ENCODE measurements at places on chromosomes 3 and 15.

DNA sequence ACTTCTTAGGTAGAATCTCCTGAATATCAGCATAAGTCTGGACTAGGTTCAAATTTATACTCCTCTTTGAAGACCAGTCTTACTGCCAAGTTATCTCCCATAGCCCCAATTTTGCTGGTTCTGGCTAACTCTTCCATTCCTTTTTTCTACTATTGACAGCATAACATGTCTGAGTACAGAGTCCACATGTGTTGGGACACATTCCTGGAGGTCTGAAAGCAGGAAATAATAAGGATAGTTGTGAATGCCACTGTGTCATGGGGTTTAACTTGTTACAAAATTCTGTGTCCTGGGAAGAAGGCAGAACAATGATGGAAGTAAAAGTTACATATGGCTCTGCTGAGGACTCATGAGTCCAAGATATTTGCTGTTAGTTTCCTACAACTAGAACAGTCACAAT is 57.4 kb upstream of the ZBTB20 start:
- no peak for DNase-seq

DNA sequence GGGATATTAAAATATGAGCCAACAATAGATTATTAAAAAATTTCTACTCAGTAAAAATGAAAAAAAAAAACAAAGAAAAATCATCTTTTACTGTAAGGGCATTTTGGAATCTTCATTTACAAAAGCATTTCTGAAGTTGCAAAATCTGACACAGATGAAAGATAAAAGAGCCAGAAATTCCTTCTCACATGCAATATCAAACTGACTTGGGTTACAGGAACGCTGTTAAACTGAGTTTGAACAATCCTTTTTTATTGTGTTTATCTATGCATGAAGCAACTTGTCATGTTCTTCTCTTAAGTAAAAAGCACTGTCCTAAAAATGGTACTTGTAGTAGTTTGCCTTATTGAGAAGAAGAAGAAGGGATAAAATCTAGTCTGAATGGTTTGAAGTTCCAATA is 468.5 kb upstream of the KCNMB2 start:
- no peak for DNase-seq

DNA sequence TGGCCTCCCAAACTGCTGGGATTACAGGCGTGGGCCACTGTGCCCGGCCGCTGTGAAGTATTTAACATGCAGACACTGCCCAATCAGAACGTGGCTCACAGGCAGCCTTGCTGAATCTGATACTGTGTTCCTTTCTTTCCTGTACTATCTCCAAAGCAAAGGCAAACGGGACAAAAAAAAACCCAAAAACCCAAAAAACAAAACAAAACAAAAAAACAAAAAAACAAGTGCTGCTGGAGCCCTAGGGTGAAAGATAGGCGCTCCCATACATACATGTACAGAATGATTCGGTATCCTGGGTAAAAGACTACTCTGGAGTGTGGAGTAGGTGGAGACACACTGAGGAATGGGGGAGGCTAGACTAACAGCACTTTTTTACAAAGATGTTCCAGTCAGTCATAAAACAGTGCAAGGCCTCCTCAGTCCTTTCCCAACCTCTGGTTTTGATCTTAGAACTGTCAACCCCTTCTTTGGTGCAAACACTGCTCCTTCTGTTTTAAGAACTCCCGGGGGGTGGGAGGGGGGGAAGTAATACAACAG is 7.7 kb upstream of the MAP1A start:
- DNase-seq = no peak

GRCh38 chr3:157100608-157101396 is 59.1 kb downstream of the CCNL1 start:
- no peak for DNase-seq

GRCh38 chr3:194939949-194940770 is 254.5 kb downstream of the FAM43A start:
- DNase-seq = no peak

DNA sequence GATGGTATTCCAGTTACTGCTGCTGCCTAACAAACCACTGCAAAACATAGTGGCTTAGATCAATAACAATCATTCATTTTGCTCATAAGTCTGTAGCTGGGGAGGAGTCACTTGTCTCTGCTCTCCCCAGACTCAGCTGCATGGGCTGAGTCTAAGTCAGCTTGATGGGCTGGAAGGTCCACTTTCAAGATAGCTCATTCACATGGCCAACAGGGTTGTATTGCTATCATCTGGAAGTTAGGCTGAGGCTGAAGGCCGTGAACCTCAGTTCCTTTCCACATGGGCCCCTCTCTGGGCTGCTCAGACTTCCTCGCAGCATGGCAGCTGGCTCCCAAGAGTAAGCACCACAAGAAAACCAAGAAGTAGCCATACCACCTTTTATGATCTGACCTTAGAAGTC is 28.7 kb upstream of the BFSP2 start:
- DNase-seq = no peak

DNA sequence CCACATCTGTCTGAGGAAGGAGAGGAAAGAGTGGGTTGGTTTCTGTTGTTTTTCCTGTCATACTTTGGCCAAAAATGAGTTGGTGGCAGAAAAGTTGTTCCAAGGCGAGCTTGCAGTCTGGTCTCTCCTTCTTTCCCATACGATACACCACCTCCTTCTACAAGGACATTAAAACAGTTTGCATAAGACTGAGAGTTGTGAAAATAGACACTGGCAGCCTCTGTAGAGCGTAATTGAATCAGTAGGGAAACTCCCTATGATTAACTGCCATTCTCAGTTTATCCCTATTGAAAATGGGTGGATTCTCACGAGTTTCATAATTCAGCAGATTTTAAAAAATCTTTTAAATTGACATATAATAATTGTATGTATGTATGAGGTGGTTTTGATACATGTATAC is 3.7 kb upstream of the LSG1 start:
- no peak for DNase-seq

GRCh38 chr3:23238578-23238977 is 35.5 kb downstream of the UBE2E2 start:
- no peak for DNase-seq

DNA sequence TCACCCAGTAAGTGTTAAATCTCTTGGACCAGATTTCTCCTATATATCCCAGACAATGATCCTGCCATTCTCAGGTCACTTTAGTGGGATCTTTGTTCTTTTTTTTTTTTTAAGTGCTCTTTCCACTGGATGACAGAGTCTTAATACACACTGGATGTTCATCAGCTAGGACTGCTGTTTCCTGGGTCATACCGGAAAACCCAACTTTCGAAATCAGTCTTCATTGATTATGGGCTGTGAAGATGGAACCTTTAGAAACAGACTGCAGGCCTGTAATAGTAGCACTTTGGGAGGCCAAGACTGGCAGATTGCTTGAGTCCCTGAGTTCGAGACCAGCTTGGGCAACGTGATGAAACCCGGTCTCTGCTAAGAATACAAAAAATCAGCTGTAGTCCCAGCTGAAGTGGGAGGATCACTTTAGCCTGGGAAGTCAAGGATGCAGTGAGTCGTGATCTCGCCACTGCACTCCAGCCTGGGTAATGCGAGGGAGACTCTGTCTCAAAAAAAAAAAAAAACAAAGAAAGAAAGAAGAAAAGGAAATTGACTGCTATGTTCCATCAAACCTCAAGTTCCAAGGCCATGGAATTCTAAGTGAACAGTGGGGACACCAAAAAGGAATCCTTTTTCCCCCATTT is 2.3 kb downstream of the EOGT start:
- DNase-seq = no peak

GRCh38 chr3:123527046-123527445 is 57.8 kb downstream of the HACD2 start:
- no peak for DNase-seq

- no peak for DNase-seq
Observed at GRCh38 chr3:156605686-156606605, 51.0 kb upstream of the SSR3 start.

GRCh38 chr3:193499801-193500485 is 54.8 kb downstream of the ATP13A4 start:
- DNase-seq = no peak

DNA sequence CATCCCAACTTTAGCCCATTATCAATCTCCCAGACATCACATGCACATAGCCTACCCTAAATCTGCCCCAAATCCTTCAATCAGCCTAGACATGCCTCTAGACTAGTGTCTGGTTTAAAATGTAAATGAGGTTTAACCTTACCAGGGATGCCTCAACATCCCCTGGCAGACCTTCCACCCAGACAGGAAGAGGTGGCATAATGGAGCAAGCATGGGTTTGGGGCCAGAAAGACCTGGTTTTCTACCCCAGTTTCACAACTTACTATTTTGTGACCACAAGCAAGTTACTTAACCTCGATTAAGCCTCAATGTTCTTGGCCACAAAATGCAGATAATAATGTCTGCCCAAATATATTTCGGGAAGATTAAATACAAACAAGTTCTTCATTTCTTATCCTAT is 28.3 kb upstream of the THBS1 start:
- DNase-seq = no peak

- DNase-seq = no peak
Observed at GRCh38 chr3:66428733-66429132, 72.1 kb downstream of the LRIG1 start.

GRCh38 chr3:139226731-139227130 is 117.1 kb upstream of the MRPS22 start:
- DNase-seq = no peak

GRCh38 chr3:56785499-56785898 is 16.2 kb downstream of the ARHGEF3 start:
- no peak for DNase-seq

- DNase-seq = no peak
Observed at GRCh38 chr15:40828447-40829036, at the start of gene PPP1R14D. PPP1R14D (minus strand) TSS chr15:40828708; CDS start chr15:40828641, 67 bp downstream.

DNA sequence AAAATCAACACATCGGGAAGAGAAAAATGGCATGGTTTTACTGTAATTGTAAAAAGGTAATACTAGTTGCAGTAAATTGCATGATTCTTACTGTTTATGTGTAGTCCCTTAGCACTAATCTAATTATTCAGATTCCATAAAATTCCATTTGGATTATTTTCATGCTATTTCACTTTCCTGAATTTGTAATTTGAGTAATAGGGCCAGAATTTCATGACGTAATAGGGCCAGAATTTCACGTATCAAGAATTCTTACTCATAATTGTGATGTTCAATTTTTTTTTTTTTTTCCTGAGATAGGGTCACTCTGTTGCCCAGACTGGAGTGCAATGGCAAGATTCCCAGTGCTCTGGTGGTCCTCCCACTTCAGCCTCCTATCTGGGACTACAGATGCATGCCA is 2.9 kb upstream of the U2SURP start:
- DNase-seq = no peak

GRCh38 chr15:72579814-72580213 is 74.7 kb upstream of the GOLGA6B start:
- DNase-seq = no peak

GRCh38 chr15:64571857-64572291 is 111.5 kb downstream of the ZNF609 start:
- DNase-seq = no peak

DNA sequence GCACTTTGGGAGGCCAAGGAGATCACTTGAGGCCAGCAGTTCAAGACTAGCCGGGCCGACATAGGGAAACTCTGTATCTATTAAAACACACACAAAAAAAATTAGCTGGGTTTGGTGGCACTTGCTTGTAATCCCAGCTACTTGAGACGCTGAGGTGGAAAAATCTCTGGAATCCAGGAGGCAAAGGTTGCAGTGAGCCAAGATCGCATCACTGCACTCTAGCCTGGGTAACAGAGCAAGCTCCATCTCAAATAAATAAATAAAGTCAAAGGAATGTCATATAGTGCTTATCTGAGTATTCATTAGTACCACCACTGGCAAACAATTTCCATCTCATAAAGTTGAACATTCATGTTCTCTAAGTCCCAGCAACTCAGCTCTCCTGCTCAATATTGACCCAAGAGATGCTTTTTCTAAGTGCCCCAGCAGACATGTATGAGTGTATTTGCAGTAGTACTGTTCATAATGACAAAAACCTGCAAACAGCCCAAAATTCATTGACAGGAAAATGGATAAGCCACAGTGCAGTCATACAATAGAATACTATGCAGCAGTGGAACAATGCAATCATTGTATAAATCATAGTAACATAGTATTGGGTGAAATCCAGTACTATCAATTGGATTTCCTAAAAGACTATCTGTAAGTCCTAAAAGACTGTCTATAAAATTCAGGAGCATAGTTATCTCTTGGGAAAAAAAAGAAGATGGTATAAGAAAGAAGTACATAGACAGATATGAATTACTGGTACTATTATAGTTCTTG is 751.5 kb upstream of the LMCD1 start:
- no peak for DNase-seq

GRCh38 chr3:126147932-126148683 is 32.3 kb downstream of the ALDH1L1 start:
- no peak for DNase-seq
